T-cell (primary cell): ENCODE measurements at places on chromosomes 13 and 19.
A peak's percentile ranks its signal among the peaks of the same experiment; 100 is the strongest.

- peak; percentile 28 for DNase-seq
Observed at GRCh38 chr19:49019242-49019932, 2.5 kb upstream of the LHB start.

GRCh38 chr13:41137241-41137640 lies 4.6 kb upstream of the KBTBD6 start:
- DNase-seq, result no peak

DNA sequence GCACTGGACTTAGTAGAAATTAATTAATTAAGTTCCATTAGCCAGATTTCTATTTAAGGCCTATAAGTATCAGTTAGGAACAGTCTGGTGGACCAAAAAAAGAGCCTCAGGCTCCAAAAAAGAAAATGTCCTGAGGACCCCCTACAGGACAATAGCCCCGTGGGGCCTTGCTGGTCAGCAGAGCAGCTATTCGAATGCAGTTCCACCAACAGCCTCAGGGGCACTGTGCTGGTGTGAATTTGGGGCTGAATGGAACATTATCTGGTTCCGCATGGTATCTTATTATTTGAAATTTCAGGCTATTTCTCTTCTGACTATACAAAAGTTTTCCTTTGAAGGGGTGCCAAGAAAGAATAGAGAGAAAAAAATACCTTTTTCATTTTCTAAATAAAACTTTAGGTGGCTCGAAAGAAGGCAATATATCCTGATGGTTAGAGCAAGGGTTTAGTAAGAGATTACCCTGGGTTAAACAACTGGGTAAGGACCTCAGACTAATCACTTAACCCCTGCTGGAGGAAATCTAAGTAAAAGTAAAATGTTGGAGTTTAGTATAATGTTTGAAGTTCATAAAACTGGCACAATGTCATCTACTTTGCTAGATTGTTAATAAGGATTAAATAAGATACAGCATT lies 147.2 kb downstream of the MIPEP start:
- DNase-seq, result no peak

DNA sequence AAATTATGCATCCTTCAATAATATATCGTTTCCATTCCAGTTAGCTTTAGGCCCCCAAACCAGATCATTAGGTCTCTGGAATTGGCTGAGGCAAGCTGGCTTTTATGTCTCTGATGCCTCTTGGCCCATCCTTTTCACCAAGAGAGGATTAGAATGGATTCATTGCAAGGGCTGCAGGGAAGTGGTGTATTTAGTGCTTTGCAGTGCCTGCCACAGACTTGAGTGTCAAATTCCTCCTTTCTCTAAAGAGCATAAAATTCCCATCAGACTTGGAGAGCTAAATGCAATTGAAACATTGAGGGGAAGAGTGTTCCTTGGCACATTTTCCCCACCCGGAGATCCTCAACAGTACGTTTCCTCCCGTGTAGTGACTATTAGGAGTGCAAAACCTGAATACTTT lies 302.6 kb downstream of the ATP8A2 start:
- no peak for DNase-seq

- no peak for DNase-seq
Observed at GRCh38 chr13:30359991-30360390, 52.6 kb upstream of the KATNAL1 start.

DNA sequence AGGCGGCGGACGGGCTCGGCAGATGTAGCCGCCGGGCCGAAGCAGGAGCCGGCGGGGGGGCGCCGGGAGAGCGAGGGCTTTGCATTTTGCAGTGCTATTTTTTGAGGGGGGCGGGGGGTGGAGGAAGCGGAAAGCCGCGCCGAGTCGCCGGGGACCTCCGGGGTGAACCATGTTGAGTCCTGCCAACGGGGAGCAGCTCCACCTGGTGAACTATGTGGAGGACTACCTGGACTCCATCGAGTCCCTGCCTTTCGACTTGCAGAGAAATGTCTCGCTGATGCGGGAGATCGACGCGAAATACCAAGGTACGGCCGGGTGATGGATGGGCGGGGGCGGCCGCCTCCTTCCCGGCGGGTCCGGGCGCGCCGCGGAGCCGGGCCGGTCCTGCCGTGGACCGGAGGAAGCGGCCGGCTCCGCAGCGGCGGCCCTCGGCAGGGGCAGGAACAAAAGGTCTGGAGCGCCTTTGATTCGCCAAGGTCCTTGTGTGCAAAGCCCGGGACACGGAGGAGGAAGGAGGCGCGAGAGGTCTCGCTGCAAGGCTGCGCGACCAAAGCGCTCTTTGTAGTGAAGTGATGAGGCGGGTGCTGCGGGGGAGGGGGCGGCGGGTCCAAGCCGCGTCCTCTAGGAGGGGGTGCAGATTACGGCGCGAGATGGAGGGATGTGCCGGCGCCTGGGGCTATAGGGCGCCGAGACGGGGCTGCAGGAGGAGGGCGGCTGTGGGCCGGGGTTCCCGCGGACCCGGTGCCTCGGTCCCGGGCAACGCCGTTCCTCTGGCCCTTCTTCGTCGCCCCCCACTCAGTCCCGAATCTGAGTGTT lies 689 bp downstream of the ING1 start:
- DNase-seq, result peak; percentile 79

DNA sequence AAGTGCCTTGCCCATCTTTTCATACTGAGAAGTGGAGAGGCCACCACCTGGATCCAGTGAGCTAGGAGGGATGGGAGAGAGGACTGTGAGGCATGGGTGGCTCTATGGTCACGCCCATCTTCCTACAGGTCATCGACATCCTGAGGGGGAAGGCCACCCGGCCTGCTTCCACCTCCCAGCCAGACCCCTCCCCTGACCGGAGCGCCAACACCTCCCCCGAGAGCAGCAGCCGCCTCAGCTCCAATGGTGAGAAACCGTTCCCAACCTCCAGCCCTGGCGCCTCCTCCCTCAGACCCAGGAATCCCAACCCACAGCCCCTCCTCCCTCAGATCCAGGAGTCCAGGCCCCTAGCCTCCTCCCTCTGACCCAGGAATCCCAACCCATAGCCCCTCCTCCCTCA lies 10.1 kb downstream of the BCL3 start:
- no peak for DNase-seq

DNA sequence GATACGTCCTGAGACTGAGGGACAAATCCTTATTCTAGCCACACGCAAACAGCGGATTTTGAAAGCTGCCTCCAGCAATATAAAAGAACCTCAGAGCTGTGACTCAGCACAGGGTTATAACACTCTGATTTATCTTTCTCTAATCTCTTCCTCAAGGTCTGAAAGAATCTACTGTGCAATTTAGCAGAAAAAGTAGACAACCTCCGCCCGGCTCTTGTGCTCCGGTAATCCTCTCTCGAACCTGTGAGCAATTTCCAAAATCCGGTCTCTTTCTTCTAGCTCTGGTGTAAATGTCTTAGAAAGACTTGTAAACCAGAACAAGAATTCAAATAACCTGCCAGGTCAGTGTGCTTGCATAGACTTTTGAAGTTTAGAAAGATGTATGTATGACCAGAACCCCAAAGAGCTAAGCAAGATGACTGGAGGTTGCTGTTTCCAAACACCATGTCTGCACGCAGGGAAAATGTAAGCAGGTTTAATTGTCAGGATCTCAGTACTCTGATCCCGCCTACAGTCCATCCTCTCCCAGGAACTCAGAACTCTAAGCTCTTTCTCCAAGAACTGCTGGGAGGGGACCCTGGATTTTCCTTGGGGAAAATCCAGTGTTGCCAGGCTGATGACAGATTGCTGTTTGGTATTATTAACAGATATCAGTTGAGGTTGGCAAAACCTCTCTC lies 338.1 kb downstream of the RFC3 start:
- DNase-seq, result no peak

- no peak for DNase-seq
Observed at GRCh38 chr19:3183721-3184641, 1.7 kb upstream of the NCLN start.

DNA sequence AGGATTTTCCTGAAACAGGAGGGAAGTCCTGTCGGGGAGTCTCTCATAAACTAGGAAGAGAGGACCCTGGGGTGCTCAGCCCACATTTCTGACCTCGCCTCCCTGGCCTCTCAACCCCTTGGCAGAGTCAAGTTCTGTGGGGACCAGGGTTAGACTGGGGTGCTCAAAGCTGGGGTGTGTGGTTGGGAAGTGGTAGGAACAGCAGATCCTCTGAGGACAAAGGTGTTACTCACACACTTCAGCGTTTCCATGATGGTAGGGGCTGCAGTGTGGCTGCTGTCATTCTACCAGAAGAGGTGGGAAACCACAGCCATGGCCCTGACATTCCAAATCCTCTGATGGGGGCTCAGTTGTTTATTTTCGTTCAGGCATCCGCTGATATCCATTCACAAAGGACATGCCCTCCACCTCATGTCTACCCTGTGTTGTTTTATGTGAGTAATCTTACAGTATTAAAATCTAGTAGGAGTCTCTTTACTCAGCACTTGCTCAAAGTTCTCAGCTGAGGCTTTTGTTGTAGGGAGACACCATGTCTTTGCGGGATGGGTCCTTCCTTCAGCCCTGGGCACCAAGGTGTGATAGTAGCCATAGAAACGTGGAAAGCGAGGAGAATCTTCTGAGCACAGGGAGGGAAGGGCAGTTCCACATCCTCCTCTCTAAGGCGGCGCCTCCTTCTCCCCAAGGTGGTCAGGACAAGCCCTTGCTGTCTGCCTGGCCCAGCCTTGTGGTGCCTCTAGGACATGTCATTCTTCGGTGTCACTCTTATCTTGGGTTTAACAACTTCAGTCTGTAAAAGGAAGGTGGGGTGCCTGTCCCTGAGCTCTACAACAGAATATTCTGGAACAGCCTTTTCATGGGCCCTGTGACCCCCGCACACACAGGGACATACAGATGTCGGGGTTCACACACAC lies 1.5 kb downstream of the KIR2DL3 start:
- no peak for DNase-seq

- no peak for DNase-seq
Observed at GRCh38 chr19:46616631-46617322, 8.1 kb downstream of the PTGIR start.

DNA sequence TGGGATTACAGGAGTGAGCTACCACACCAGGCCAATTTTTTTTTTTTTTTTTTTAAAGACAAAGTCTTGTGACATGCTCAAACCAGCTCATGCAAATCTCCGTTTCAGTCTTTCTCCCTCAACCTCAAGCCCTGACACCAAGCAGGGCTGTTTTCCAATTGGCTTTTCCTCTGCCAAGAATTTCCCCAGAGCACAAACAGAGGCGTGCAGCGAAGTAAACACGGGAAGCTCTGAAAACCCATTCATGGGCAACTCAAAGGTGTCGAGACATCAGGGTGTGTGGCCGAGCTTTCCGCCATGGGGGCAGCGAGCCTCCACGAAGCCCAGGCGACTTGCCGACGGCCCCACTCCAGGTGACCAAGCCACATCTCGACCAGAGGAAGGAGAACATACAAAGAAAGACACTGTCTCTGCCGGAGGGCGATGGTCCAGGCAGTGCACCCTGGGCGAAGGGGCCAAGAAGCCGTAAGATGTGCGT lies 70.0 kb downstream of the INSR start:
- no peak for DNase-seq

GRCh38 chr13:74092711-74093110 lies 41.5 kb downstream of the KLF12 start:
- no peak for DNase-seq

- no peak for DNase-seq
Observed at GRCh38 chr13:109976206-109976997, 190.0 kb upstream of the IRS2 start.

DNA sequence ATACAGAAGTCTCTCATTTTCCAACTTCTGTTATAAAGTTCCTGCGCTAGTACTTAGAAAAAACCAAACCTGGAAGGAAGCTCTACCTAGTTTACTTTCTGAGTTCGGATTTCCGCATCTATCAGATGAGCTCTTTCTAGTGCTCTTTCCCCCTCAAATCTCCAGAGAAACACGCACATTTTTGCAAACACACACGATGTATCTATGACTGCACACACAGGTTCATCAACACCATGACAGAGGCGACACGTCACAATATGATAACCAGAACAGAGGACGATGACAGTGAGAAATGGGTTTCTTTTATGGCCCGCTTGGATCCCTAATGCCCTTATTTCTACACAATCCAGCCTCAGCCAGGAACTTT lies 629 bp upstream of the LRRC63 start:
- DNase-seq, result peak; percentile 33
